ENCODE measurements at places on chromosomes 6 and 20.

DNA sequence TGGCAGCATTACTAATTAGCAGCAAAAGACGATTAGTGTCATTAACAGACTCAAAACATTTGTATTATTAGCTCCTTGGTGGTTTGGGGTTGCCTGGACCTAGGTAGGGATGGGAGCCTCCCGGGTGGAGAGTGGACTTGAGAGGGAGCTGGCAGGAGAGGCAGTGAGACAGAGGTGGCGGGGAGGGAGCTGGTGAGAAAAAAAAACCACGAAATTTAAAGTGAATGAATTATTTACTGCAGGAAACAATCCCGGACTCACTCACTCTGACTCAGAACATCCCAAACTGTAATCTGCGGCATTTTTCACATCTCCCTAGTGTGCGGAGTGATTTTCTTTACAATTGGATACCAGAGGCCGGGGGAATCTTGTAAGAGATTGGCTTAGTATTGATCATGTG lies 14.3 kb upstream of the CDH22 start:
- DNase-seq = no peak

DNA sequence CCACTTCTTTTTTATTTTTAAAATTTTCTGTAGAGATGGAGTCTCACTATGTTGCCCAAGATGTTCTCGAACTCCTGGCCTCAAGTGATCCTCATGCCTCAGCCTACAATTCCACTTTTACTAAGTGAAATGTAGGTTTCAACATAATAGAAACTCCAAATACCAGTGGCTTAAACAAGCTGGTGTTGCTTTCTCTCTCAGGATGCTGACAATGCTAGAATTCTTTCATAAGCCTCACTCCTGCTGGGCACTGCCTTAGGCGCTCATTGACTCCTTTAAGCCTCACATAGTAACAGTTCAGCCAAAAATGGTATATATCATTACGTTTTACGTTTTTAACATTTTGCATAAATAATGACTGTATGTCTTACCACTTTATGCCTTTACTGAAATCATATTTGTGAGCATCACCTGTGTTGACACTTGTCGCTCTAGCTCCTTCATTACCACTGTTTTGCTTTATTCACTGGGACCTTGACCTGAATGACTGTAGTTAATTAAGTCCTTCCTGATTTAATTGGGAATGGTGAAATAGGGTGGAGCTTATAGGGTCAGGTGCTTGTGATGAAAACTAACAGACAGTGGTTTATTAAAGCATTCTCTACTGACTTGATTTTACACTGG lies 3.9 kb upstream of the CST9 start:
- no peak for DNase-seq

- no peak for DNase-seq
These were observed 195.1 kb downstream of the BMP7 start for GRCh38 chr20:57071283-57071731.

GRCh38 chr20:40050596-40050995 lies 638.4 kb downstream of the MAFB start:
- no peak for DNase-seq

DNA sequence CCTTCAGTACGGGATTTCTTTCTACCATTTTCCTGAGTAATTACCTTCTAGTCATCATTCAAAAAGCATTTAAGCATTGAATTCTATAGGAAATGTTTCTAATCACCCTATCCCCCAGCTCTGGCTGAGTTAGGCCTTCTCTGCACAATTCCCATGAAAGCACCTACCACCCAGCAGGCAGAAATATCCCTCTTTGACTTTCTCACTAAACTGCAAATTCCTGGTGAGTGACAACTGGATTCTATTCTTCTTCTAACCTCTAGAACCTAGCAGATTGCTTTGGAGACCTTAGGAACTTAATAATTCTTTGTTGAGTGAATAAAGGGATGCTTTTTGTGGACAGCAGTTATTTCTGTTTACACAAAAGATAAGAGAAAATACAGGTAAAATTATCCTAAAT lies 328.7 kb downstream of the LAMA2 start:
- DNase-seq = no peak

Measured in activated naive CD8-positive, alpha-beta T cell treated with anti-CD3 and anti-CD28 coated beads for 36 hours (primary cell).